ENCODE measurements at places on chromosomes 6 and 20.

- DNase-seq: no peak
These were observed 43.0 kb upstream of the PTPN1 start for GRCh38 chr20:50467174-50467573.

- DNase-seq: no peak
These were observed 166.4 kb upstream of the ZNF217 start for GRCh38 chr20:53760025-53760441.

DNA sequence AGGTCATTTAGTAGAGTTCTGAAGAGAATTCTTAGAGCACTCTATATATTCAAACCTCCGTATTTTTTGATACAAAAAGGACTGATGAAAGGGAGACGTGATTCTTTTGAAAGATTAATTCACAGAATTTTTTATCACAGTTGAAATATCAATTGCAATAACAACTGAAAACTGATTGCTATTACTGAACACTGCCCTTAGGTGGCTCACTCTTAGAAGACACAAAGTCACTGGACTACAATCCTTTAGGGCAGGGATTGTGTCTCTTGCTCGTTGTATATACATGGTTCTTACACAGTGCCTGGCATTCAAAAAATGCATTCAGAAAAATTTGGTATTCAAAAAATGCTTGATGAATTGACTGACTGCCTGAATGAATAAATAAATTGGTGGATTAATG, 17.1 kb upstream of the CALHM6 start:
- DNase-seq: peak; percentile 51

GRCh38 chr6:168434505-168434904, 6.5 kb upstream of the SMOC2 start:
- no peak for DNase-seq

GRCh38 chr6:4459032-4459431, 317.2 kb upstream of the CDYL start:
- DNase-seq: peak; percentile 96

All from dermis blood vessel endothelial cell (primary cell).